ENCODE measurements at places on chromosomes 4 and X.

GRCh38 chrX:9414416-9414815 lies 50.4 kb upstream of the TBL1X start:
- peak; percentile 13 for DNase-seq

DNA sequence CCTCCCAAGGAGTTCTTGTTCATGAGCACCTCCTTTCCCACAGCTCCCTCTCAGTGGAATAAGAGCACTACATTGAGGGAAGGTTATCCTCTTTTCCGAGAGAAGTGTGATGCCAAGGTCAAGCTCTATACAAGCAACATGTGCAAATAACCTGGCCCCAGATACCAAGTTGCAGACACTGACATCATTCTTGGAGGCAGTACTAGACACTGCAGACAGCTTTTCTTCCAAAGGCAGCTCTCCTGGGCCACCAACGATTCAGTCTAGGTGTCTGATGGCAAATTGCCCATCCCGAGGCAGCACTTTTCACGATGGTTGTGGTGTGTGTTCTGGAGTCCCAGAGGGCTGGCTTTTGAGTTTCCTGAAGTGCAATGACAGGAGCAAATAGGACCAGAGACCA lies 384.9 kb downstream of the TLL1 start:
- DNase-seq, result no peak

- no peak for DNase-seq
Measured at GRCh38 chrX:47771473-47771872, 65.2 kb upstream of the ZNF81 start.

- DNase-seq, result no peak
Measured at GRCh38 chrX:107684956-107685385, 56.7 kb downstream of the PRPS1 start.

- no peak for DNase-seq
Measured at GRCh38 chr4:118585015-118585414, 100.2 kb upstream of the METTL14 start.

DNA sequence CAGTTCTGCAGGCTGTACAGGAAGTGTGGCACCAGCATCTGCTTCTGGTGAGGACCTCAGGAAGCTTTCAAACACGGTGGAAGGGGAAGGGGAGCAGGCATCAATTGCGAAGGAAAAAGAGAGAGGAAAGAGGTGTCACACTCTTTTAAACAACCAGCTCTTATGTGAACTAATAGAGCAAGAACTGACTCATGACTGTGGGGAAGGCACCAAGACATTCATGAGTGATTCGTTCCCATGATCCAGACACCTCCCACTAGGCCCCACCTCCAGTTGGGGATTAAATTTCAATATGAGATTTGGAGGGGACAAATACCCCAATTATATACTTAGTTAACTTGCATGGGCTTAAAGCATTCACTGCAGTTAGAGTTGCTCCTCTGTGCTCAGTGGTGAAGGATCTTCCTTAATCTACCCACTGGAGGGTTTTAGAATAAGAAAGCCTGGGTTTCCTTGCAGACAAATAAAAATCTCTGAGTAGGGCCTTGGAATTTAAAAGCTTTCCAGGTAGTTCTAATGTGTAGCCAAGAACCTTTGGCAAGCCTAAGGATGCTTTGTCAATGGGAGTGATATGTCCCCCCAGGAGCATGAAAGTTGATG lies 60.0 kb downstream of the SYNPO2 start:
- peak; percentile 43 for DNase-seq

GRCh38 chr4:63296773-63297172 lies 1112.5 kb downstream of the TECRL start:
- DNase-seq, result peak; percentile 10

DNA sequence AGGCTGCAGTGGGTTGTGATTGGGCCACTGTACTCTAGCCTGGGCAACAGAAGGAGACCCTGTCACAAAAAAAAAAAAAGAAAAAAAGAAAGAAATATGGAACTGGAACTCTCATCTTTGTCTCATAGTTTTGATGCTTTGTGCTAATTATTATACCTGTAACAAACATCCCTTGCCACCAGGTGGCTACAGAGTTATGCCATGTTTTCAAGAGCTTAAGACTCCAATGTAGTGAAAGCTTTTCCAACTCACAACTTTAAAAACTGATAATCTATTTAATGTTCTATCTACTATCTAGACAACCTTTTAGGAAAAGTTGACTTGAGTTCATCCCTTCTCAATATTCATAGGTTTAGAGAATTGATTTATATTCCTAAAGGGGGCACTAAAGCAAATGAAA lies 42.4 kb downstream of the HTR2C start:
- DNase-seq, result peak; percentile 8
